ENCODE measurements at places on chromosomes 4 and X.

GRCh38 chrX:67720344-67720743 is 176.5 kb downstream of the AR start:
- DNase-seq, result no peak

GRCh38 chr4:112386071-112386470 is 88.9 kb downstream of the ALPK1 start:
- DNase-seq, result no peak

GRCh38 chr4:156252358-156252921 is 298.8 kb upstream of the CTSO start:
- no peak for DNase-seq

- no peak for DNase-seq
Measured at GRCh38 chr4:6322761-6323566, 53.3 kb downstream of the WFS1 start.

- DNase-seq, result no peak
Measured at GRCh38 chrX:98380556-98380955, 1496.8 kb downstream of the RPA4 start.

- DNase-seq, result no peak
Measured at GRCh38 chr4:165060938-165061337, 7.3 kb downstream of the TRIM75 start.

- no peak for DNase-seq
Measured at GRCh38 chr4:146787731-146788130, 149.0 kb downstream of the POU4F2 start.

DNA sequence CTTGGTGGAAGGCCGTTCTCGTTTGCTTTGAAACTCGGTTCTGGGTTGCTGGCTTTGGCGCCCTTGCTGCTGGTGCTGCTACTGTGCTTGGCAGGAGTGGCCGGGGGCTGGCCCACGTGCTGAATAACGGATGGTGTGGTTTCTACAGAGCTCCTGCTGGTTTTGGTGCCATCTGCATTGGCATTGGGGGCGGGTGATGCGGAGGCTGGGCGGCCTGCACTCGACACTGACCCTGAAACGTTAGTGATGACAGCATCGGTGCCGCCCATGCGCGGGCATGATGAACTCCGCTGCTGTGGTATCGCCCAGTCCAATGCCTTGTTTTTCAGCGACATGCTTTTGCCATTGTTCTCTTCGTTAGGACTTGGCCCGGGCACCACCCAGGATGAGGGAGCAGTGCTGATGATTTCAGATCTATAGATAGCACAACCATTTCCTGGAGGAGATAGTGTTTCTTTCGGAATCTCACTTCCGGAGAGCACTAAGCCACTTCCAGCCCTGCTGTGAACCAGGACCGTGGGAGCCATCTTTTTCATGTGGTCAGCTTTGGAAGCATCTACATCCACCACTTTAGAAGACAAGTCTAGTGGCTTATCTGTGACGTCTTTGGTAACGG is 24.2 kb downstream of the BCOR start:
- no peak for DNase-seq

DNA sequence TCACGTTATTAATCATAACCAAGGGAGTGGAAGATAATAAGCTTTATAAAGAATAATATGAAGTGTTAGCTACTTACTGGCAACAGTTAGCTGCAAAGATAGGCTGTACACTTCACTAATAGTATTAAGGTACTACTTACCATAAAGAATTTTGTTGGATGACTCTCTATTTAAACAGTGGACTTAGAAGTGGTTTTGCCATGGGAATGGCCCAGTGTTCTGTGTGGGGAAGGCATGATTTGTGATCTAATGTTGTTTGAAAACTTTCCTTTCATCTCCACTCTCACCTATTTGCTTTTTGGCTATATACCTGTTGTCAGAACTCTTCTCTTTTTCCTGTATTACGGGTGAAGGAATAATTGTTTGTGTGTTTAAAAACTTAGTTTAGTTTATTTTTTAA is 23.0 kb downstream of the FHDC1 start:
- DNase-seq, result no peak

DNA sequence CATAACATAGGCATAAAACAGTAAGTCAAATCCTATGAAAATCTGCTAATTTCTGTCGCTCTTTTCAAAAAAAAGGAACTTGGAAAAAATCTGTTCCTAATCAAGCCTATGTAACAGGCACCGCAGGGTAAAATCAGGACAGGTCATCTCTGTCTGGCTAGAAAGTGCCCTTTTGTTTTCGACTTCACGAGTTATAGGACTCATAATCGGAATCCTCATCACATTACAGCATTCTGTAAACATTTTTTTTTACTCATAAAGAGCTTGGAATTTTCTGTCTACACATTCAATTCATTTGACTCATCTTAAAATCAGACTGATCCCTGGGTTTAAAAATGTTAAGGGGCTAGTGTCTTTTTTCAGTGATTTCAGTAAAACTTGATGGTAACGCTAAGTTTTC is 181.7 kb upstream of the TBC1D9 start:
- no peak for DNase-seq

DNA sequence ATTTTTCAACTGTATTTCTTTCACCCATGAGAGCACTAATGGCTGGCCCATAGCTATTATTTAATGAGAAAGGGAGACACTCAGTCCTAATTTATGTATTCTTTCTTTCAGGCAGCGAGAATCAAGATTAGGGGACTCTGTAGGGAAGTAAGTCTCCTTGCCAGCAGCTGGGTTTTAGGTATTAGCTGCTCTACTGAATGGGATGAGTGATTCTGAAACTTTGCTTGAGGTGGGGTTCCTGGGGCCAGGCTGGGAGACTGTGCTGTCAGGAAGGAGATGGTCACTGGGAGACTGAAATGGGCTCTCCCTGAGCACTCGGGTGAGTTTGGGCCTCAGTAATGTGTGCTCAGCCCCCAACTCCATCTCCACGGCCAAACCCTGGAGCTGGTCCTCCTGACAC is 78.7 kb downstream of the LNX1 start:
- no peak for DNase-seq

- no peak for DNase-seq
Measured at GRCh38 chr4:87511500-87511899, 17.7 kb downstream of the SPARCL1 start.

DNA sequence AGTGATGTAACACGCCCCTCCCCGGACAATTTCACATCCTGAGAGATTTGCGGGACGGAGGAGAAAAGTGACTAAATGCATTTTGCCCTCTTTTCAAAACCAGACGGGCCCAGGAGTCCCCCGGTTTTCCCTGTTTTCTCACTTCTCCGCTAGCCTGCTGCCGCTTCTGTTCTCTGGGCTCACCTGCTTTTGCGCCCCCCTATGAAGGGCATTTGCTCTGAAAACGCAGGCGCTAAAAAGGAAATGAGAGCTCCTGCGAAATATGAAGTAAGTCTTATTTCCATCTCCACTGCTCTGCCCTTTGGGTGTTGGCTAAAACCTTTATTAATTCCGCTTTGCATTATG is 613 bp upstream of the TMEM47 start:
- DNase-seq, result no peak

DNA sequence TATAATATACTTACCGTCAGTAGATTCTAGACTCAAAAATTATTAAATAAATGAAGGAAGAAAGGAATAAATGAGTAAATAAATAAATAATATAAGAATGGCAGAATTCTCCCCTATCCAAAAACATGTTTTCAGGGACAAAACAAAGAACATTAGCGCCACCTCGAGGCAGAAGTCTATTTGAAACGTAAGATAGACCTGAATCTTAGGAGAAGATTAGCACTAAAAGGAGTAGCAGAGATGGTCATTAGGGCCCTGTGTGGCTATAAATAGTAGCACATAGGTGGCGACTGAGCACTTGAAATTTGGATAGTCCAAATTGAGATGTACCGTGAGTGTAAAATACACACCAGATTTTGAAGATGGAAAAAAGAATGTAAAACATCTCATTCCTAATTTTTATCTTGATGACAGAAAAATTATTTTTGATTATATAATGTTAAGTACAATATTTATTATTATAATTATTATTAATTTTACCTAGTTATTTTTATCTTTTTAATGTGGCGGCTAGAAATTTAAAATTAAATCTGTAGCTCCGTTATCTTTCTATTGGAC is 24.3 kb upstream of the SRD5A3 start:
- peak; percentile 2 for DNase-seq

DNA sequence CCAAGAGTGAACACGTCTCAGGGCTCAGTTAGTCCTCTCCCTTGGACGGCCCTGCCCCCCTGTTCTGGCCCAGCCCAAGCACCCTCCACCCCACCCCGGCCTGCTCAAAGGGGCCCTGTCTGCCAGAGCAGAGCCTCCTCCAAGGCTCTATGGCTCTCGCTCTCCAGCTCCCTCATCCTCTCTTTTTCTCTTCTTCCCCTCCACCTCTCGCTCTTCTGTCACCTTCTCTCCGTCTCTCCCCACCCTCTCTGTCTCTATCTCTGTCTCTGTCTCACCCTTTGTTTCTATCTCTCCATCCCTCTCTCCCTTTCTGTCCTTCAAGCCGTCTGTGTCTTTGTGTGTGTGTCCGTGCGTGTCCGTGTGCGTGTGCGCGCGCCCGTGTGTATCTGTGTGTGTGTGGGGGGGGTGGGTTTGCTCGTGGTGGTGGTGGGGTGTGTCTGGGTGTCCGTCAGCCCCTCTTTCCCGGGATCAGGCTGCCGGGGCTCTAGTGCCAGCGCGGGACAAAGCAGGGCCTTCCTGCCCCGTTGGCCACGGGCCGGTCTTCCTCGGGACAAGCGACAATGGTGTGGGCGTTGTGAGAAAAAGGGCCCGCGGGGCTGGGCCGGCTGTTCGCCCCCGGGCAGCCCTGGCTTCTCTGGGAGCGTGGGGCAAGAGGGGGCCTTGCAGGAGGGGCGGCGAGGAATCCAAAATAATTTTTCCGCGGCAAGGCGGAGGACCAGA is 8.7 kb downstream of the FRG2 start:
- no peak for DNase-seq

DNA sequence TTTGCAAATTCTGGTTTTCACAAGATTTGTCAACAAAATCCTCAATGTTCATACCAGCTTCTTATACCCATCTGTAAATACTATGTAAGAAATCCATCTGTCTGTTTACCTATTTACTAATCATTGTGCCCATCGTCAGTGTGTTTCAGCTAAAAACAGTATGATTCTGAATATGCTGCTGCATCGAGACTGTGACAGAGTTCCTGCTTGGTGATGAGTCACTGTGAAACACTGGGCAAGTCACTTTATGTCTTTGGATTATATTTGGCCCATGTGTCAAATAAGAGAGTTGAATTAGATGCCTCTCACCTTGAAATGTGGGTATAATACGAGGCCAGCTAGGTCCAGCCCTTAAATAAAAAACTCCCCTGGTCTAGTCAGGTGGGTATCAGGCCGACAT is 79.3 kb downstream of the CBLL2 start:
- no peak for DNase-seq

DNA sequence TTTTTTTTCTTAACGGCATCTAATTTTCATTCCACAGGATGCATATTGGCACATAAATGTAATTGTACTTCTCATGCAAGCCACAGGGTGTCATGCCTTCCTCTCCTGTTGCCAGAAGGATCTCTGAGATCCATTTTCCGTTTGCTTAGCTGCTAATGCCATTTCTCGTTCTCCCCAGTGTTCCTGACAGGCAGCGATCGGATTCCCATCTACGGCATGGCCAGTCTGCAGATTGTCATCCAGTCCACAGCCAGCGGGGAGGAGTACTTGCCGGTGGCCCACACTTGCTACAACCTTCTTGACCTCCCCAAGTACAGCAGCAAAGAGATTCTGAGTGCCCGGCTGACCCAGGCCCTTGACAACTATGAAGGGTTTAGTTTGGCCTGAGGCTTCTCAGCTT is 8.9 kb upstream of the NAP1L5 start:
- DNase-seq, result no peak

DNA sequence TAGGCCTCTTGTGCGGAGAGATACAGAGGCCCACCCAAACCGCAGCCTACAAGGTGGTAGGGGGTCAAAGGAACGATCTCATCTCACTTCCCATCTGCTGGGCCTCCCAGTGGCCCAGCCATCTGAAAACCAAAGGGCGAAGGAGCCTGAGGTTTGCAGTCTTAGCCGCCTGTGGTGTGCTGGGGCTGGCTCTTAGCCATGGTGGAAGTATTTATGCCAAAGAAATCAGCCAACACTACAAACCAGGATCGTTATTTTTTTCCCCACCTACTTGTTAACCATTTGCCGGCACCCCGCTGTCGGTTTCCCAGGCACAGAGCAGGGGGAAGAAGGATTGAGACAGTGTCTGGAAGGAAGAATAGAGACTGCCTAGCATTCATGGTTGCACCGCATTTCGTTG is 30.9 kb upstream of the CDKL5 start:
- no peak for DNase-seq

- DNase-seq, result no peak
Measured at GRCh38 chr4:139454111-139455045, at the start of gene RAB33B. Gene RAB33B, plus strand, starts transcription at chr4:139454121. Its CDS starts 75 bp downstream, at chr4:139454196.

- DNase-seq, result no peak
Measured at GRCh38 chrX:2526390-2526789, 25.6 kb upstream of the DHRSX start.

DNA sequence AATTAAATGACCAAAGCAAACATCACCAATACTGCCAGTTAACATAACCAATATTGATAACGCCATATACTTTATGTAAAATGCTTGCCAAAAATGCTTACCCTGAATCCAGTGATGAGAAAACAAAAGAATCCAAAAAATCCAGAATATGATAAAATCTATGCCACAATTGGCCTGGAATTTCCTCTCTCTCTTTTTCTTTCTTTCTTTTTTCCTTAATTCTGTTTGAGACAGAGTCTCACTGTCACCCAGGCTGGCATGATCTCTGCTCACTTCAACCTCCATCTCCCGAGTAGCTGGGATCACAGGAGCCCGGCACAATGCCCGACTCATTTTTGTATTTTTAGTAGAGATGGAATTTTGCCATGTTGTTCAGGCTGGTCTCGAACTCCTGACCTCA is 9.8 kb upstream of the SLC7A11 start:
- no peak for DNase-seq

DNA sequence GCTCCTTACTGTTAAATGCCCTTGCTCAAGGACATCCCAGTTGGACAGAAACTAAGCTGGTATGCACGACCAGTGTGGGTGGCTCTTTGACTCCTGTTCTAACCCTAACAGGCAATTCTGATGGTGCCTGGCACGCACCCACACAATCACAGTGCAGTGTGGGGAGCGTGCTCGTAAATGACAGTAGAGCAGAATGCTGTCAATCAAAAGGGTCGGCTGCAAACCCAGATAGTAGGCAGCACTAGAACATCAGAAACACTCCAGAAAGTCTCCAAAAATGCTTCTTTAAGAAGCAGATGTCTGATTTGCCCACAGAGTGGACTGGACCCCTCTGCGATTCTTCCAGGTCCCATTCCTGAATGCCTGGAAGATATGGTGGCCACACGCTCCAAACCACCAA is 37.6 kb upstream of the MTM1 start:
- DNase-seq, result no peak

GRCh38 chr4:42750856-42751255 is 94.0 kb upstream of the ATP8A1 start:
- DNase-seq, result no peak

- no peak for DNase-seq
Measured at GRCh38 chr4:335515-335914, 2.1 kb upstream of the ZNF141 start.

- no peak for DNase-seq
Measured at GRCh38 chr4:84994280-84994679, 27.8 kb upstream of the WDFY3 start.

- DNase-seq, result no peak
Measured at GRCh38 chrX:8139716-8140115, 31.4 kb downstream of the VCX2 start.
